Right ventricle myocardium inferior (tissue), 1 donor: ENCODE measurements at places on chromosomes 16 and 17. TPM values are rescaled to one million over a fixed set of nuclear protein-coding genes. Genes with fewer than 3 reads are reported as not detected.

Gene HCFC1R1
- 68.6 TPM for total RNA-seq

DNA sequence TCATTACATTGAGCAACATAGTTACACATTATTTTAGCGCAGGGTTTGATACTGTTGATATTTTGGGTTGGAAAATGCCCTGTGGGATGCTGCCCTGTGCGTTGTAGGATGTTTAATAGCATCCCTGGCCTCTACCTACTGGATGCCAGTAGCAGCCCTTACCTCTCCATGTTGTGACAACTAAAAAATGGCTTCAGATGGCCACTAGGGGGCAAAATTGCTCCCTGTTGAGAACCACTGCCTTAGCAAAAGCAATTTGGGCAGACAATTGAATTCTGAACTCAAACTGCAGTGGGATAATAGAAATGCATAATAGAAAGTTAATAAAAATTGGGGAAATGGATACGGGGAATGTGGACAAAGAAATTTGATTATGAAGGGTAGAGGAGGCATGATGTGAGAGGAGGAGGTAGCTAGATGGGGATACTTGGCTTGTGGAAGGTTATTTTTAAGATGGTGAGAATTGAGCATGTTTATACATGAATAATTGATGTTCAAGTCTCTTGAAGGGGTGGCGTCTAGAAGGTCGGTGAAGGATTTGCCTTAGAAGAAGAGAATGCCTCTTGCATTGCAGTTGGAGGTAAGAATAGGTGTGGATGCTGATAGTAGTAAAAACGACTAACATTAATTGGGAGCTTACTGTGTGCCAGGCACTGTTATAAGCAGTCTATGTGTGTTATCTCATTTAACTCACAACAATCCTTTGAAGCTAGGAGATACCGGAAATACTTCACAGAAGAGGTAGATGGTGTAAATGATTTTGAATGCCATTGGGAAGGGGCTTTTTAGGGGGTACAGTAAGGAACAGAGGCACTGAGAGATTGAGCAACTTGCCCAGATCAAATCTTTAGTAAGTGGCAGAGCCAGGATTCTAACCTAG lies 19.0 kb downstream of the HEATR9 start:
- no peak for DNase-seq

Gene C16orf82
- total RNA-seq: not detected

GRCh38 chr16:30186782-30187555 lies 3.6 kb downstream of the CORO1A start:
- DNase-seq: peak; percentile 92

DNA sequence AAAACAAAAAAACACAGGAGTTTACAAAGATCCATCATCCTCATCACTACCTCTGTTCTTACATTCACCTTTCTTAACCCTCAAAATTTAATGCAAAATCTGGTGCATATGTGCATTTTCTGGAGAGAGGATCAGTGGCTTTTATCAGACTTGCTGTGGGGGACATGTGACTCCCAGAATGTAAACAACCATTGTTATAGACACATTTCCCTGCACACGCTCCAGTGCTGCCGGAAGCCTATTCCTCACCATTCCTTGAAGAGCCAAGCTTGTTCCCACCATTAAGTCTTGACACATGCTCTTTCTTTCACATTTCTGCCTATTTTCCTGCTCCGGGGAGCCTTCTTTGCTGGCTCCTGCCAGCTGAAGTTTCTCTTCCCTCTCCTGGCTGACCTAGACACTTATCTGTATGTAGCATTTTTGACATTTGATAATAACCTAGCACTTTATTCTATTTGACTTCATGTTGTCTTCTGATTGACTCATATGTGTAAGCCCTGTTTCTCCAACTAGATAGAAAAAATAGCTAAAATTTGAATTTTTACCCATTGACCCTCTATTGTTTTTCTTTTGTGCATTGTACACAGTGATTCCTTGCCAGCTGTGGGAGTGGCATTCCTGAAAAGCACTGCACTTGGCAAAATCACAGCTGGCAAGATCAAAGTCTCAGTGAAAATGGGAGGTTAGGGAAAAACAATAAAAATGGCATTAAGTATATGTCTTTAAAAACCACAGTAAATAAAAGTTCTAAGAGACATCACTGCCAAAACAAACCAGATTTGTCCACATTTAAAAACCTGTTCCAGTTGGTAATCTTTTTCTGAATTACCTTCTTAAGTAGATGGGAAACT lies 76.8 kb upstream of the CIBAR2 start:
- no peak for DNase-seq

DNA sequence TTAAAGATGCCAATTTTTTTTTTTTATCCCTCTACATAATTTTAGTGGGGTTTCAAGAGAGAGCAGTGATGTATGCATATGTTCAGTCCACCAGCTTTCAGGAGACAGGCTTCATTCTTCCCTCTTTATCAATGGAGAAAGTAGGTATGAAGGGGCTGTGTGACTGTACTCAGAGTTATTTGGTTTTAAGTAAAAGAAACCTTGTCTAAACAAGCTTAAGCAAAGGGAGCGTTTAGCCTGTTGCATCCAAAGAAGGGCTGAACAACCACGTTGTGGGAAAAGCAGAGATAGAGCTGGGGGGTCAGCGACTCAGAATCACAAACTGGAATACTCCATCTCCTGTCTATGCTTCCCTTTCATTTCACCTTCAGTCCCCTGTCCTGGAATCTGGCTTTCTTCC lies 50.4 kb upstream of the HAS3 start:
- DNase-seq: no peak

DNA sequence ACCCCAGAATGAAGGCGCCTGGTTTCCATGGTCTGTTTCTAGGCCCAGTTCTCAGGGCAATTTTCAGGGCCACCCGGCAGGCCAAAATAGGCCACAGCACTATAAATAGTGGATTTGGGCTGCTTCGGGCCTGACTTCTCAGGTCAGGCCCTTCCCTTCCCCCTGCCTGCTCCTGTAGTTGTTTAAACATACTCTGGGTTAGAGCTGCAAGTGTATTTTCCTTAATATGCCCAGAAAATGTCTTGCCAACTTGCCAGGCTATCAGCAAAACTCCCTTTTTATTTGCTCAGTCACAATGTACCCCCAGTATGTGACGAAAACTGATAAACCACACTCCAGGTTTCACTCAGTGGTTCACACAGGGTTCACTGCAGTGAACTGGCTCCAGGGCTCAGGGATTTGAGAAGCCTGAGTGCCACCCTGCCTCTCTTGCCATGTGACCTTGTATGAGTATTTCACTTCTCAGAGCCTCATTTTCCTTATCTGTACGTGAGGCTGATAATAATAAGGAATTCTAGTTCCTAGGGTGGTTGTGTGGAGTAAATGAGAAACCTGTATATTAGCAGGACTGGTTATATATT lies 76.5 kb downstream of the GPRC5B start:
- no peak for DNase-seq

GRCh38 chr17:19718041-19718612 lies 1.7 kb upstream of the SLC47A2 start:
- DNase-seq: peak; percentile 34

DNA sequence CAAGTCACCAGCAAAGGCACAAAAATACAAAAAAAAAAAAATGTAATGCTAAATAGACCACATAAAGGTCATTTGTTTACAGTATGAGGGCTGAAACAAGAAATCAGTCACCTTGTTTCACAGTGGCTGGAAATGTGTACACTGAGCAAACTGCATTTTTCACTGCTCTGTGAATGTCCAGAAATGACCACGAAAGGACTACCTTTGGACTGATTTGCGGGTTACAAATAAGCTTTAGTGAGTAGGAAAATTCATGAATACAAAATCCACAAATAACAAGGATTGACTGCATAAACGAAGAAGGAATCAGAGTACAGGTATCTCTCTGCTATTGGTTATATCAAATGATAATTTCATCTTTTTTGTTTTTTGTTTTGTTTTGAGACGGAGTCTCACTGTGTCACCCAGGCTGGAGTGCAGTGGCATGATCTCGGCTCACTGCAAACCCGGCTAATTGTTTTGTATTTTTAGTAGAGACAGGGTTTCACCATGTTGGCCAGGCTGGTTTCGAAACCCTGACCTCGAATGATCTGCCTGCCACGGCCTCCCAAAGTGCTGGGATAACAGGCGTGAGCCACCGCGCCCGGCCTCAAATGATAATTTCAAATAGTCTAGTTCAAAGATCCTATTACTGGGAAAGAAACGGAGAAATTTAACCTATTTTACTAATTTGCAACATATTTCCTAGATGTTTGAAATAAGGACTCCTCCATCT lies 30.5 kb downstream of the CYTH1 start:
- DNase-seq: no peak

Gene GRAP
- total RNA-seq: 2.0 TPM

GRCh38 chr16:21647562-21648164 lies 4.7 kb downstream of the IGSF6 start:
- no peak for DNase-seq
